ENCODE measurements at places on chromosomes 3 and 15.

GRCh38 chr15:80059786-80060355 is 395 bp downstream of the ZFAND6 start:
- peak; percentile 80 for DNase-seq

GRCh38 chr3:187041362-187042307 is 97.7 kb downstream of the RPL39L start:
- peak; percentile 29 for DNase-seq

- no peak for DNase-seq
These were observed 112.0 kb downstream of the SCAPER start for GRCh38 chr15:76793162-76793561.

DNA sequence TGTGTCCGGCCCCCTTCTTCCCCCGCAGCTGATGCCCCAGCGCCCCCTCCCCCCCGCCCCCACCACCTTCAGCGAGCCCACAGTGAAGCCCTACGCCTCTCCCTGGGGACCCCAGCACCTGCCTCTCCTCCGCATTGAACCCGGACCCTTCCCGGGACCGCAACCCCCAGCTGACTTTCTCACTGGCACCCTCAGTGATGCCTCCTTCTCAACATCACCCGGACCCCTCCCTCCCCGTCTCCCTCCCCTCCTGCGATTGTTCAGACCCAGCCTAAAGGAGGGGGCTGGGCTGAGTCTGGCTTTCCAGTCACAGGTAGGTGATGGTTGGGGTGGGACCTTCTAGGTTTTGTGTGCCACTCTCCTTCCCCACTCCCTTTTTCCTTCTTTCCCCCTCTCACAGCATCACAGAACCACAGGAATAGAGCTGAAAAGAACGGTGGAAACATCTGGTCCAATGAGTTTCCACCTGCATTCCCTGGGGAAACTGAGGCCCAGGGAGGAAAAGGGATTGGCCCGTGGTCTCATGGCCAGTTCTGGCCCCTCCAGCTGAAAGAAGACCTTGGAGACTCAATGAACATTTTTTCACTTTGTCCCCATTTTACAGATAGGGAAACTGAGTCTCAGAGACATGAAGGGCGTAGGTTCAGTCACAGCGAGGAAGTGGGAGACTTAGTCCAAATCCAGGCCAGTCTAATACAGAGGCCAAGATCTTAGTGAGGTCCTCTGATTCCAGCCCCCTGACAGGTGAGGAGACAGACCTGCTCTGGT is 828 bp downstream of the CAND2 start:
- no peak for DNase-seq

GRCh38 chr3:86954747-86955146 is 36.2 kb downstream of the VGLL3 start:
- DNase-seq: no peak

DNA sequence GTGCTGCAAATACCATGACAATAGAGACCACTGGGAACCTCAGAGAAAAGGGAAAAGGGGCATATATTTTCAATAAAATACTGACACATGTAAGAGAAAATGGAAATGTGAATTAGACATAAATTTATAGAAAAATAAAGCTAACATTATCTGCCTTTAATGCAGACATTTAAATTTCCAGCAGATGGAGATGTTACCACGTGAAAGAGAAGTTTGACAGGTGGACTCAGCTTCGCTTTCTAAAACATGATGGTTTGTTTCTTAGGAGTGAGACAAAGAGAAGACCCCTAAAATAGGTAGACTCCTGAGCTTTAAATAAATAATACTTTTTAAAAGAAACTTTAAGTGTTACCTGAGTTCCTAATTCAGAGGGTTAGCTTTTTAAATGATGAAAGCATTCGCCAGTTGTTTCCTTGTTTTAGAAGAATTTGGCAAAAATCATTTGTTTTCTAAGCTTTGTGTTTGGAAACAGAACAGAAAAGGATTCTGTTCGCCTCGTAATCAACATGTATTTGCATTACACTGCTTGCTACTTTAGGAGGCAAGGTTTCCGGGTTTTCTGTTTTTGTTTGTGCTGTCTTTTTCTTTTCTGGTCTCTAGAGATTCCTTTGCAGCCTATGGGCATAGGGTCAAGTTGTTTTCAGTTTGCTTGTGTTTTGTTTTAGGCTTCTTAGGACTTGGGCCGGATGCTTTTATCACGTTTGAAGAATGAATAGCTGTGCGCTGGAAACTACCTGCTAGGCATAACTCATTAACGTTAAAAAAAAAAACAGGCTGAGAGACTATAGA is 271.4 kb downstream of the THSD4 start:
- no peak for DNase-seq

- no peak for DNase-seq
These were observed 1.1 kb upstream of the GABRB3 start for GRCh38 chr15:26773917-26774316.

- peak; percentile 76 for DNase-seq
These were observed 17.5 kb upstream of the FANCD2 start for GRCh38 chr3:10008588-10009344.

DNA sequence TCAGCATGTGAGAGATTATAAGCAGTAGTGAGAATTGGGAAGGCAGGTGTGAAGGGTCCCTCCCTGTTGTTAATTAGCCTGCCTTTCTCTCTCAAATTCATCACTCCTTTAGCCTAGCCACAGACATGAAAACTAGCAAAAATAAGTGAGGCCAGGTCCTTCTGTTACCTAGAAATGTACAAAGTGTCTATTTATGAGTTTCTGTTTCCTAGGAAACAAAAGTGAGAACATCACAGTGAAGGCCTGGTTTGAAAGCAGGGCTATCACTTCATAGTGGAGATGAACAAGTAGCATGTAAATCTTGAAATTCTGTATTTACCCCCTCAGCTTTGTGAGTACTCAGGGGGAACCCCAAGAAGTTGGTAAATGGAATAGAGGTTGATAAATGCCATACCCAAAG is 78.2 kb upstream of the UMPS start:
- no peak for DNase-seq

- DNase-seq: no peak
These were observed 24.4 kb downstream of the DTWD1 start for GRCh38 chr15:49645277-49645676.

- no peak for DNase-seq
These were observed 8.0 kb upstream of the PARL start for GRCh38 chr3:183892610-183893214.

GRCh38 chr3:48661501-48662144 is 1.1 kb downstream of the CELSR3 start:
- DNase-seq: peak; percentile 75

GRCh38 chr3:127729556-127730056 is 56.9 kb downstream of the ABTB1 start:
- no peak for DNase-seq

DNA sequence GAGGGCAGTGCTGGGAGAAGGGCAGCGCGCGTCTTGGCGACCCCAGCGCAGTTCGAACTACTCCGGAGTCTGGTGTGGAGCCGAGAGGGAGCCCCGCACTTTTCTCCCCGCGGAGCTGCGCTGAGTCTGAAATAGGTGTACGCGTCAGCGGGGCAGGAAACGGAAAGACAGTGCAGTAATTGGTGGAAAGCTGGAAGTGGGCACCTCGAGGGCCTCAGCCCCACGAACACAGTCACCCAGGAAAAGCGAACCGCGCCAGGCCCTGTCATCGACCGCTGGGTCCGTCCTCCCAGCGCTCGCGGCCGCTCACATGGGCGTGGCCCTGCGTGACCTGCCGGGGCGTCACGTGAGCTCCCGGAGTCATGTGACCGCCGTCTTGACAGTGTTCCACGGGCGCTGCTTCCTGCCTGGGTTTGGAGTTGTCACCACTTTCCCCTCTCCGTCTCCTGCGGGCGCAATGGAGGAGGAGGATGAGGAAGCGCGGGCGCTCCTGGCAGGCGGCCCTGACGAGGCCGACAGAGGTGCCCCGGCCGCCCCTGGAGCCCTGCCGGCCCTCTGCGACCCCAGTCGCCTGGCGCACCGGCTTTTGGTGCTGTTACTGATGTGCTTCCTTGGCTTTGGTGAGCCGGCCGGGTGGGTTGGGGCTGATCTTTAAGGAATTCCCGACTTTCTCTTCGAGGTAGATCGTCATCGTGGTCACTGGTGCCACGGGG is at the start of gene MFSD1:
TSS of gene MFSD1 (plus strand) at position 359 of the 713 bp plus-strand sequence. CDS start at position 458, 99 bp downstream.
- DNase-seq: peak; percentile 84

GRCh38 chr3:139917226-139917785 is 17.7 kb upstream of the CLSTN2 start:
- no peak for DNase-seq

- DNase-seq: no peak
These were observed 39.0 kb downstream of the CHDH start for GRCh38 chr3:53807117-53807810.

GRCh38 chr3:22994781-22995180 is 208.3 kb upstream of the UBE2E2 start:
- no peak for DNase-seq

- DNase-seq: no peak
These were observed 7.4 kb downstream of the FAM3D start for GRCh38 chr3:58659051-58659675.

DNA sequence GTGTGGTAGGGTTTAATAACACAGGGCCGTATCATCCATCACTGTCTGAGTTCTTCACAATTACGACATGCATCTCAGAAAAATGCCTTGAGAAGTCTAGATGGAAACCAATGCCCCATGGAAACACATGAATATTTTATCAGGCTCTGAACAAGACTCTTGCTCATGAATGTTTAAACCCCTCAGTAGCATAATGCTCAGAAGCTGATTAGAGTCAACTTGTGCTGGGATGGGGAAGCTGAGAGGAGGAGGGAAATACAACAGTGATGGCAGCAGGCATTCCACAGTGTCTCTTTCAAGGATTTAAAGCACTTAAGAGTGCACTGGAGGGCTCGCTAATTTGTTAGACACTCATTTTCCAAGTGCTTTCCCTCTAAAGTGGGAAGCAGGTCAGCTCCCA is 3.8 kb downstream of the GPR156 start:
- DNase-seq: no peak

- no peak for DNase-seq
These were observed 21.2 kb downstream of the PXK start for GRCh38 chr3:58353722-58354553.

DNA sequence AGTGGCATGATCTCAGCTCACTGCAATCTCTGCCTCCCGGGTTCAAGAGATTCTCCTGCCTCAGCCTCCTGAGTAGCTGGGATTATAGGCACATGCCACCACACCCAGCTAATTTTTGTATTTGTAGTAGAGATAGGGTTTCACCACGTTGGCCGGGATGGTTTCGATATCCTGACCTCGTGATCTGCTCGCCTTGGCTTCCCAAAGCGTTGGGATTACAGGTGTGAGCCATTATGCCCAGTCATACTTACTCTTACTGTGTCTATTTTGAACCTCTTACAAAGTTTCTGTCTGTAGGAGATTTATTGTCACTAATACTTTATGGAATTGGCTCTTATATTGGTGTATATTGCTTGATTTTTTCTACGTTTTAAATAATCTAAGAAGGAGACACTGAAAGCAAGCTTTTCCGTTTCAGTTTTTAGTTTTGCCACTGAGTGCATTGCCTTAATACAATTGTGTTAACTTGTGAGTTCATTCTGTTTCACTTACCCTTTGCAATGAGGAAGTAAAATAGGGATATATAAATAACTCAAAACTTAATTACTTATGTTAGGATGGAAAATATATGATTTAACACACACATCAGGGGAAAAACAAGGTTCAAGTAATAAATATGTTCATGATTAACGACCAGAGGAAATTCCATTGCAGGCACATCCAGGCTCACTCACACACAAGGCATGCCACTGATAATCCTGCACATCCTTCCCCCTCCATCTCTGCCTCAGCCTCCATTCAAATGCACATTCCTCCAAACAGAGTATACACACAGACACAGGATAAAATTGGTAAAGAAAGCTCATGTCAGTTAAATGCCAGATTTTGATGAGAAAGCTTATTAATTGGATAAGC is 279.3 kb upstream of the RASGRP1 start:
- no peak for DNase-seq

- no peak for DNase-seq
These were observed 3.7 kb downstream of the GRAMD2A start for GRCh38 chr15:72193836-72194396.

DNA sequence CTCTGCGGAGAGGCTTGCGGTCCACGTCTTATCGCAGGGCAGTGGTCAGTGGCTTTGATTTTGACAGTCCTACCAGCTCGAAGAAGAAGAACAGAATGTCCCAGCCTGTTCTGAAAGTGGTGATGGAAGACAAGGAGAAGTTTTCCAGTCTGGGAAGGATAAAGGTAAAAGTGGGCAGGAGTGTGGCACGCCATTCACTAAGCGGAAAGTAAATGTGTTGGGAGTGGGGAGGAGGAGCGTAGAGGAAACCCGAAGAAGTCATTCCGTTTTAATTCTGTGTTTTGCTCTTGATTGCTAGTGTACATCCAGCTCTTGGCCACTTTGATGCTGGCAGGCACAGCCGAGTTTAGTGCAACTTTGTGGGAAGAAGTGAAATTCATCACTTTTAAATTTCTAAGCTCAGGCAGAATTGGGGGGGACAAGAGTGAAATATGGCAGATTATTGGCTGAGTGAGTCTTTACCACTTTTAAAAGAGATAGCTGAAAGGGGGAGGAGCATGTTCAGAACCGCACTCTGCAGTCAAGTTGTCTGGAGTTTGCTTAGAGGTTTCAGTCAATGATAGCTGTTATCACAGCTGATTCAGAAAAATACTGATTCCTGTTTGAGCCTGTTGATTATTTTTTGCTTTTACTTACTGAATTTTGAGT is 1.8 kb downstream of the ARHGEF26 start:
- DNase-seq: no peak

- DNase-seq: no peak
These were observed 10.5 kb upstream of the SUSD5 start for GRCh38 chr3:33229066-33229465.

DNA sequence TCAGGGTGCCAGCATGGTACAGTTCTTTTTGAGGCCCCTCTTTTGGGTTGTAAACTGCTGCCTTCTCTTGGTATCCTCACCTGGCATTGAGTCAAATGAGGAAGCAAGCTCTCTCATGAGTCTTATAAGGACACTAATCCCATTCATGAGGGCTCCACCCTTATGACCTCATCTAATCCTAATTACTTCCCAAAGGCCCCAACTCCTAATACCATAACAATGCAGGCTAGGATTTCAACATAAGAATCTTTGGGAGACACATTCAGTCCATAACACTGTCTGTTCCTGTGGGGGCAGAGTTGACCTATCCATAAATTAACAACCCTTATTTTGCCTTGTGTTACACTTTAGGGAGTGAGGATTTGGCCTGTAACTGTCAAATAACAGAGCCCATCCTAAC is 278.3 kb downstream of the LRTM1 start:
- no peak for DNase-seq

- no peak for DNase-seq
These were observed 93.6 kb downstream of the CNTN3 start for GRCh38 chr3:74520895-74521294.

GRCh38 chr15:28927043-28927442 is 41.3 kb downstream of the APBA2 start:
- DNase-seq: no peak

DNA sequence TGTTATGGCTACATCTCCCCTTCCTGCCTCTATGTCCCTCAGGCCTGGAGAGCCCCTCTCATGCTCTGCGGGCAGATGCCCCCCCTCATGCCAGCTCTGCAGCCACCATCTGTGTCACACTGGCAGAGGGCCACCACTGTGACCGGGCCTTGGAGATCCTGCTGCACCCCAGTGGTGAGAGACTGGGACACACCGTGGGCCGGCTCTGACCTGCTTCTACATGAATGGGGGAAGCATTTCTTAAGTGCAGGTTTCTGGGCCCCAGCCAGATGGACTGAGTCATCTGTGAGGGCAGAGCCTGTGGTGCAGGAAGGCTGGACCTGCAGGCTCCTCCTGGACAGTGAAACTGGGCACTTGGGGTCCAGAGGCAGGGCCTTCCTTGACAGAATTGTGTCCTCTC is 4.8 kb downstream of the VWA5B2 start:
- DNase-seq: no peak

Measured in stimulated activated CD4-positive, alpha-beta T cell treated with anti-CD3 and anti-CD28 coated beads, Interleukin-12 subunit alpha, Interleukin-12 subunit beta, amount 100 ng/mL, for 4 hours (primary cell).